ENCODE measurements at places on chromosomes 6 and 20. TPM values are rescaled to one million over a fixed set of nuclear protein-coding genes. Genes with fewer than 3 reads are reported as not detected.

Gene RIMS4
- 13.5 TPM for total RNA-seq

Gene TRIM31
- total RNA-seq: 2.0 TPM

Gene PPP1R16B
- 8.9 TPM for total RNA-seq

Gene CITED2
- total RNA-seq: 43.5 TPM

Gene MMP24
- total RNA-seq: 0.71 TPM

GRCh38 chr6:37323580-37323979 lies 30.2 kb upstream of the RNF8 start:
- H3K4me1 ChIP-seq: no peaks in the 10 kb centered on the region
- no peak overlapping the region for H3K4me3 ChIP-seq
- peak overlapping the region; percentile 29 for H3K27ac ChIP-seq
- no peak for DNase-seq
- H3K27me3 ChIP-seq: no peaks in the 10 kb centered on the region

DNA sequence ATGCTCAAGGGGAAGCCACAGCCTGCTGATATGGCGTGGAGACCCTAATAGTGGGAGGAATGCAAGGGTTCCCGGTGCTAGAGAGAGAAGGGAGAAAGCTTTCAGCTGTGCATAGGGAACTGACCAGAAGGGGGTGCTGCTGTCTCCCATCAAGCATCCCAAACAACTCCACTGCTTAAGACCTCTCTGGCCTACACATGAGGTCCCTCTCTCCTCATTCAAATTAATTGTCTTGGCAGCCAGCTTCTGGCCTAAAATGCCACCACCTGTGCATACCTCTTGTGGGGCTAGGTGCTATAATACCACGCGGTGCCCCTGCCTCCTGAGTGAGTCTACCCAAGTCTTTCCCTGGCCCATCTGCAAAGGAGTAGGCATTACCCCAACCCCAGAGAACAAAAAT lies 14.5 kb downstream of the ADISSP start:
- DNase-seq: peak; percentile 25
- H3K27ac ChIP-seq: no peak overlapping the region
- H3K4me1 ChIP-seq: no peaks in the 10 kb centered on the region
- no peaks in the 10 kb centered on the region for H3K36me3 ChIP-seq
- H3K4me3 ChIP-seq: no peak overlapping the region

DNA sequence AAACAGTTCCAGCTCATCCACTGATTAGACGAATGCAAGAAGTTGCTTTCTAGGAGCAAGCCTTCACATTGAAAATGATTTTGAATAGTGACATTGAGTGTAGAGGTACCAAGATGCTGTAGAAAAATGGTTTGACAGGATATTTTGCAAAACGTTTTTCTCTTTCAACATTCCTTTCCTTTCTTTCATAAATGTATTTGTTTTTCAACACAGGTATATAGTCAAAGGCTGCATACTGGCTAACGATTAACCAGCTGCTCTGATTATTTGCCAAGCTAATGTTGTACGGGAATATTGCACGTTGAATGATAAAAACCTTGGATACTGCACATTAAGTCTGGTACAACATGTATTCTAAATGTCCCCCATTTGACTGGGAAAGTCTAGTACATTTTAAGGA lies 78.8 kb upstream of the TENT5A start:
- H3K4me3 ChIP-seq: no peak overlapping the region
- H3K36me3 ChIP-seq: no peaks in the 10 kb centered on the region
- H3K27ac ChIP-seq: no peak overlapping the region
- no peak for DNase-seq

DNA sequence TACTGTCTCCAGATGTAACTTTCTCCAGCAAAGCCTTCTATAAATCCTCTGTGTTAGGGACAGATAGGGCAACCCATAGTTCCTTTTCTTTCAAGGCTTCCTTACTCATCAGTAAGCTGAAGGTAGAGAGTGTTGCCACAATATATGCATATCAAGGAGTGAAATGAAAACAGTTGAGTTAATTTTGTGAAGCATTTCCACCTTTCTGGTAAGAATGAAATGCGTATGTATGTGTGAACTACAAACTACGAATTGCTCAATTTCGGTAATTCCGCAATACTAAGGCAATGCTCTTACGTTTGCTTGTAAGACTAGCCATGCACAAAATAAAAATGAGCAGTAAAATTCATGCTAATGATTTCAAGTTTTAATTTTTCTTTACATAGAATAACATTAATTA lies 61.2 kb upstream of the HBS1L start:
- no peaks in the 10 kb centered on the region for H3K27me3 ChIP-seq
- no peaks in the 10 kb centered on the region for H3K36me3 ChIP-seq

DNA sequence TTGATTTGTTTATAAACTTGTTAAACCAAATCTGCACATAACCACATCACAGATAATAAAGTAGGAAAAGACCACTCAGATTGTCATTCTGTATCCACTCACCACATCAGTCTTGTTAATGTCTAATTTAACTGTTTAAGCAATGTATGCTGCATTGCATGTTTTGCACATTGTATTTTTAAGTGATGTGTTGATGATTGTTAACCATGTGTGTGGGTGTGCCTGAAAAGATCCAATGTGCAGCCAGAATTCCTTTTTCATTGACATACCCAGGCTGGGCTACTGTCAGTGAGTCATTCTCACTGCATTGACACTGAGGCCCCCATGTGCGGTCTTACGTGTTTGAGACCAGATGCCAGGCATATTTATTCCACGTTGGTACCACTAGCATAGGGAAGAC lies 167.3 kb downstream of the TRMT11 start:
- H3K4me1 ChIP-seq: no peaks in the 10 kb centered on the region
- H3K4me3 ChIP-seq: no peak overlapping the region
- H3K27ac ChIP-seq: no peak overlapping the region
- DNase-seq: no peak
- no peaks in the 10 kb centered on the region for H3K36me3 ChIP-seq

GRCh38 chr20:44028003-44028730 lies 113.5 kb downstream of the TOX2 start:
- H3K4me3 ChIP-seq: no peak overlapping the region
- H3K36me3 ChIP-seq: no peaks in the 10 kb centered on the region
- H3K4me1 ChIP-seq: no peaks in the 10 kb centered on the region
- H3K27ac ChIP-seq: no peak overlapping the region
- no peaks in the 10 kb centered on the region for H3K27me3 ChIP-seq

GRCh38 chr6:53526000-53526399 lies 18.9 kb downstream of the GCLC start:
- DNase-seq: no peak
- no peaks in the 10 kb centered on the region for H3K27me3 ChIP-seq
- H3K4me1 ChIP-seq: peaks cover 24% of the 10 kb centered on the region

GRCh38 chr6:70846207-70846835 lies 110.5 kb downstream of the B3GAT2 start:
- no peaks in the 10 kb centered on the region for H3K36me3 ChIP-seq
- DNase-seq: no peak
- no peaks in the 10 kb centered on the region for H3K4me1 ChIP-seq
- no peaks in the 10 kb centered on the region for H3K27me3 ChIP-seq
- H3K27ac ChIP-seq: no peak overlapping the region

DNA sequence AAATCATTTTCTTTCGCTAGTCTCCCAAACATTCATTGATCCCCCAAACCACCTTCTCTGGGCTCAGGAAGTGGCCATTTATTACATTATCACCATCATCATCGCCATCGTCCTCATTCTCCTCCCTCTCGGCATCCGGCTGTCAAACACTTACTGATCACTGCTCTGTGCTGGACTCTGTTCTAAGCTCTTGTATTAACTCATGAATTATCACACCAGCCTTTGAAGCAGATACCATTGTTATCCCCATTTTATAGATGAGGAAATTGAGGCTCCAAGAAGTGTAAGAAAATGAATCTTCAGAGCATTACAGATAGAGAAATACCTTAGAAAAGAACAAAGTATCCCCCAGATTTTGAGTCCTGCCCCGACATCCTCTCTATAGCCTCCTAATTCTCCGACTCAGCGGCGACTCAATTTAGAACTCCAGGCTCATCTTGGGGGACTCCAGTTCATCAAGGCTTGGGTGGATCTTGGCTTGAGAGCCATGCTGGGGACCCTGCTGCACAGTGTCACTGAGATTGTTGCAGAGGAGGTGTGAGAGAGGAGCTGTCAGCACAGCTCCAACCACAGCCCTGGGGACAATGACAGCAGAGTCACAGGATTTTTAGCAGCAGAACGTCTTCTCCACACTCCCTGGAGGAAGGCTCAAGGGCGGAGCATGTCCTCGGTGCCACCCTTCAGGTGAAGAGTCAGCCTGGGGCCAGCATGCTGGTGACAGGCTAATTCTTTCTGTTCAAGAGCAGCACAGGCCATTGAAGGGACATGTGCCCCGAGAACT lies 6.6 kb upstream of the EEF1E1 start:
- DNase-seq: no peak
- H3K4me3 ChIP-seq: no peak overlapping the region
- no peaks in the 10 kb centered on the region for H3K36me3 ChIP-seq
- H3K4me1 ChIP-seq: no peaks in the 10 kb centered on the region
- no peaks in the 10 kb centered on the region for H3K27me3 ChIP-seq

DNA sequence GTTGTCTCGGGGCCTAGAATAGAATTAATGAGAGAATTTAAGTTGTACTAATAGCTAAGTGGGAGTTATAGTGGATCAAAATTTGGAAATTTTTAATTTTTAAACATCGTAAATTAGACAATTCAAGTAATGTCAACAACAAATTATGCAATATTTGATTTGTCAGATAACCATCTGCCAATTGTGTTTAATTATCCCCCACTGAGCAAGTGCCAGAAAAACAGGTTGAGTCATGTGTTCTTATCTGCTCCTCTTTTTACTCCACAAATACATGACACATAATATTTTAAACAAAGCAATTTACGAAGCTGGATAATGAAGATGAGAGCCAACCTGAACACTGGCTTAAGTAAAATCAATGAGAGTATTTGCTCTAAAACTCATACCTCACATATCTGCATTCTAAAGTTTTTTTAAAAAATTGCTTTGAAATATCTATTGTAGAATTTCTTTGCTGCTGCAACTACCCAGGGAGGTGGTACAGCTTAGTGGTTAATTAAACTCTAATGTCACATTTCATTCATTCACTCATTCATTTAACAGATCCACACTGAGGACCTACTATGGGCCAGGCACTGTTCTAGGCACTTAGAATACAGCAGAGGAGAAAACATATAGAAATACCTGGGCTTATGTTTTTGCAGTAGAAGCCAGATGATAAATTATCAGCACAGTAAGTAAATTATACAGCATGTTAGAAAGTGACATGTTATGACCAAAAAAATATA lies 57.1 kb upstream of the MAP7 start:
- peak overlapping the region; percentile 89 for H3K27ac ChIP-seq
- peaks cover 37% of the 10 kb centered on the region for H3K4me1 ChIP-seq
- H3K4me3 ChIP-seq: no peak overlapping the region

GRCh38 chr6:165662749-165663376 lies at the start of gene PDE10A:
Gene PDE10A (minus strand): TSS chr6:165663241. CDS start chr6:165662811, 430 bp downstream.
- no peak for DNase-seq
- no peaks in the 10 kb centered on the region for H3K36me3 ChIP-seq
- no peaks in the 10 kb centered on the region for H3K27me3 ChIP-seq
- H3K27ac ChIP-seq: peak within 1 kb of the TSS; percentile 23
- peak within 1 kb of the TSS; percentile 80 for H3K4me3 ChIP-seq
- H3K4me1 ChIP-seq: peaks cover 18% of the 10 kb centered on the region

GRCh38 chr6:42355416-42355815 lies 96.3 kb downstream of the TRERF1 start:
- no peaks in the 10 kb centered on the region for H3K27me3 ChIP-seq
- H3K27ac ChIP-seq: no peak overlapping the region
- DNase-seq: no peak
- no peaks in the 10 kb centered on the region for H3K4me1 ChIP-seq
- no peak overlapping the region for H3K4me3 ChIP-seq

GRCh38 chr6:73024598-73024997 lies 200.7 kb downstream of the KHDC1L start:
- H3K27me3 ChIP-seq: no peaks in the 10 kb centered on the region
- H3K36me3 ChIP-seq: no peaks in the 10 kb centered on the region
- H3K4me1 ChIP-seq: no peaks in the 10 kb centered on the region
- no peak overlapping the region for H3K27ac ChIP-seq
- no peak overlapping the region for H3K4me3 ChIP-seq

DNA sequence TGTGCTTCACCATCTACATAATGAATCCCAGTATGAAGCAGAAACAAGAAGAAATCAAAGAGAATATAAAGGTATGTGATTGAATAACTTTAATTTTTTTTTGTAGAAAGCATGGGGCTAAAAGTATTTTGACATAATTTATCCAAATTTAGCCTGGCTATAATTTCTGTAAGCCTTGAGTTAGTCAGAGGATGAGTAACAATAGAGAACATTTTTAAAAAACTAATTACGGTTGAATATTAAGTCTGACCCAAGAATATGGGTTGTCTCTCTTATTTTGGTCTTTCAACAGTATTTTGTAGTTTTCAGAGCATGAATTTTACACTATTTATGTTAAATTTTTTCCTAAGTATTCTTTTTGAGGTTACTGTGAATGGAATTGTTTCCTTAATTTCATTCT lies 2.5 kb downstream of the GMNN start:
- H3K27me3 ChIP-seq: no peaks in the 10 kb centered on the region
- no peak overlapping the region for H3K4me3 ChIP-seq
- no peak for DNase-seq
- no peaks in the 10 kb centered on the region for H3K36me3 ChIP-seq
- no peak overlapping the region for H3K27ac ChIP-seq

- no peaks in the 10 kb centered on the region for H3K36me3 ChIP-seq
- no peak overlapping the region for H3K4me3 ChIP-seq
- no peak overlapping the region for H3K27ac ChIP-seq
- H3K27me3 ChIP-seq: no peaks in the 10 kb centered on the region
- H3K4me1 ChIP-seq: no peaks in the 10 kb centered on the region
Observed at GRCh38 chr6:82416346-82416745, 52.7 kb downstream of the TPBG start.

DNA sequence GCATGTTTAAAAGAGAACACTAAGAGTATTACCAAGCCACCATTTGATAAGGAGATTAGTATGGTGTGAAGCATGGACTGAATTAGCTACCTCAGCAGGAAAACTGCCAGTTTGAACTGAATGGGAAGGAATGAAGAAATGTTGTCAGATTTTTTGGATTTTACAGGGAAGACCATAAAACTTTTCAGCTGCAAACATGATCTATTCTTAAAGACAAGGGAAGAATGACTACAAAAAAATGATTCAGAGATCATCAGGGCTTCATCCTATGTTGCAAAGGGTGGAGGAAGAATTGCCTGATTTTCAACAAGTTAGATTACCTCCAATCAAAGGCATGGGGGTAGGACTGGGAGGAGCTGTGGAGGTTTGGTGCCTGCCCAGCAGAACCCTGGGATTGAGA lies 49.3 kb upstream of the MTRF1L start:
- no peak for DNase-seq
- H3K4me1 ChIP-seq: no peaks in the 10 kb centered on the region
- no peaks in the 10 kb centered on the region for H3K36me3 ChIP-seq

Measured in thoracic aorta (tissue), 2 donors.